ENCODE measurements at places on chromosomes 13 and 19. TPM values are rescaled to one million over a fixed set of nuclear protein-coding genes. Genes with fewer than 3 reads are reported as not detected.

- no peak for DNase-seq
Measured at GRCh38 chr13:97866346-97866745, 87.1 kb upstream of the IPO5 start.

- DNase-seq = no peak
Measured at GRCh38 chr19:7690779-7691258, 10.2 kb downstream of the TRAPPC5 start.

DNA sequence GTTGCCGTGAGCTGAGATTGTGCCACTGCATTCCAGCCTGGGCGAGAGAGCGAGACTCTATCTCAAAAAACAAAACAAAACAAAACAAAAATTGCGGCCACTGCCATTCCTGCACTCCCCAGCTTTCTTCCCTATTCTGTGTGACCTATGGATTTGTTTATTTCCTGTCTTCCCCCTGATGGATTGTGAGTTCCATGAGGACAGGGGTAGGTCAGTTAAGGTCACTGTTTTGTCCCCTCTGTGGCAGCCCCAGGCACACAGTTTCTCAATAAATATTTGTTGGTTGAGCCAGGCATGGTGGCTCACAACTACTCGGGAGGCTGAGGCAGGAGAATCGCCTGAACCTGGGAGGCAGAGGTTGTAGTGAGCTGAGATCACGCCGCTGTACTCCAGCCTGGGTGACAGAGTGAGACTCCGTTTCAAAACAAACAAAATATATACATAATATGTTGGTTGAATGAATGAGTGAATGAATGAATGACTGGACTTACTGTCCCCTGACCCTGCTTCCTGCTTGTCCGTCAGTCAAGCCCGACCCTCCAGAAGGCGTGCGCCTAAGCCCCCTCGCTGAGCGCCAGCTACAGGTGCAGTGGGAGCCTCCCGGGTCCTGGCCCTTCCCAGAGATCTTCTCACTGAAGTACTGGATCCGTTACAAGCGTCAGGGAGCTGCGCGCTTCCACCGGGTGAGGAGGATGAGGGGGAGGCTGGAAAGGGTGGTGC lies 5.0 kb downstream of the EBI3 start:
- DNase-seq = no peak

GRCh38 chr19:45677351-45678230 lies 9.6 kb downstream of the GIPR start:
- DNase-seq = peak; percentile 94

- DNase-seq = no peak
Measured at GRCh38 chr13:66888698-66889097, 341.4 kb downstream of the PCDH9 start.

DNA sequence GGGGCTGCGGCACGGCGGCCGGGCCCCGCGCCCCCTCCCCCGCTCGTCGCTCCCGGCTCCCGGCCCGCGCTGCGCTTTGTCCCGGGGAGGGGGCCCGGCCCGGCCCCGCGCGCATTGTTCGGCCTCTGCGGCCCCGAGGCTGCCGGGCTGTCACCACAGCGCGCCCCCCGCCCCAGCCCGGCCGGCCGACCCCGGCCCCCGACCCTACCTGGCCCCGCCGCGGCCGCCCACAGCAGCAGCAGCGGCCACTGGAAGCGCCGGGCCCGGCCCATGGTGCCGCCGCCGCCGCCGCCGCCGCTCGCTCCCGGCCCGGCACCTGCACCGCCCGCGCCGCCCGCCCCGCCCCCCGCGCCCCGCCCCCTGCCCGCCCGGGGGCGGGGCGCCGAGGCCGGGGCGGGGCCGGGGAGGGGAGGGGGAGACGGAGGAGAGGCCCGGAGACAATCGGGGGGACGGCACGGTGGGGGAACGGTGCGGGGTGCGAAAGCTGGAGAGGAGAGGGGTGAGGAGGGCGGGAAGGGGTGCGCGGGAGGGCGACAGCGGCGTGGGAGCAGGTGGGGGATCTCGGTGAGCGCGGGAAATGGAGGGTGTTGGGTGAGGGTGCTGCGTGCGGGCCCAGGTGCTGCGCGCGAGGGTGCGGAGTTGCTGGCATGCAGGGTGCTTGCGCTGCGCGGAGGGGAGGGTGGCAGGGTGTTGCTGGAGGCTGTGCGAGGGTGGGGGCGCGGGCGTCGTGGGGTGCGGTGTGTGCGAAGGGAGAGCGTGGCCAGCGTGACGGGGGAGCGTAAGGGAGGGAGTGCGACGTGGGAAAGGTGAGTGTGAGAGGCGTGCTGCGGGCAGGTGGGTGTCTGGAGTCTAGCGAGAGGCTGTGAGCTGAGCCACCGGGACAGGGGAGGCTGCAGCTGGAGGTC lies at the start of gene CADM4:
CADM4 (minus strand) TSS at position 332 of the 905 bp plus-strand sequence; CDS start at position 272, 60 bp downstream.
- DNase-seq = no peak

OLFM2 gene
- 94.8 TPM for total RNA-seq
